Effector CD4-positive, alpha-beta T cell (primary cell): ENCODE measurements at places on chromosomes 12 and 14.

- DNase-seq, result no peak
Measured at GRCh38 chr14:97106609-97107008, 309.4 kb downstream of the VRK1 start.

DNA sequence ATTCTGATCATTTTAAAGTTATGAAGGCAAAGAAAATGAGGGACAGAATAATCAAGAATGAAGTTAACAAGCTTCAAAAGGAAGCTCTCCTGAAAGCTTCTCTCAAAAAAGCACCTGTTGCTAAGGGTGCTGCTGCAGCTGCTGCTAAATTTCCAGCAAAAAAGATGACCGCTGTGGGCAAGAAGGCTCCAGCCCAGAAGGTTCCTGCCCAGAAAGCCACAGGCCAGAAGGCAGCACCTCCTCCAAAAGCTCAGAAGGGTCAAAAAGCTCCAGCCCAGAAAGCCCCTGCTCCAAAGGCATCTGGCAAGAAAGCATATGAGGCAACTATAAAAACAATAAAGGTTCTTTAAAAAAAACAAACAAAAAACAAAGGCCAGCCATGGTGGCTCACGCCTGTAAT lies 52.7 kb upstream of the NR2C1 start:
- no peak for DNase-seq

DNA sequence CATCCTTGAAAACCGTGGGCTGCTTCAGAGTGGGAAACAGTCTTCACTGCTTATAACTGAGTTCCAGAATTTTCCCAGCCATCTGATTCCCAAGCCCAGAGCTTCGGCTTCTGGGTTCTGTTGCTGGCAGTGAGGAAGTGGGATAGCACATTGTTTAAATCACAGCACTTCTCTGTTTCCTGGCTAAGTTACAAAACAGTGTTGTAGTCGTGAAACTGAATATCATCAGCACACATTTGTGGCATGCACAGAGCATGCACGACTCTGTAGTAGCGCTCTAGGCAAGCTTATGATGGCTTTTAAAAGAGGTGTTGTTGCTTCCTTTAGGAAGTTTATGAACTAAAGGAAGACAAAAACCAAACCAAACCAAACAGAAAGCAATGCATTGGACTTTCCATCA lies 1005.5 kb downstream of the NRXN3 start:
- DNase-seq, result no peak

GRCh38 chr14:61121355-61121787 lies 140.3 kb downstream of the SLC38A6 start:
- no peak for DNase-seq

- no peak for DNase-seq
Measured at GRCh38 chr14:96158735-96159134, 45.9 kb upstream of the BDKRB2 start.

- DNase-seq, result no peak
Measured at GRCh38 chr12:132661972-132662371, 25.2 kb downstream of the POLE start.

DNA sequence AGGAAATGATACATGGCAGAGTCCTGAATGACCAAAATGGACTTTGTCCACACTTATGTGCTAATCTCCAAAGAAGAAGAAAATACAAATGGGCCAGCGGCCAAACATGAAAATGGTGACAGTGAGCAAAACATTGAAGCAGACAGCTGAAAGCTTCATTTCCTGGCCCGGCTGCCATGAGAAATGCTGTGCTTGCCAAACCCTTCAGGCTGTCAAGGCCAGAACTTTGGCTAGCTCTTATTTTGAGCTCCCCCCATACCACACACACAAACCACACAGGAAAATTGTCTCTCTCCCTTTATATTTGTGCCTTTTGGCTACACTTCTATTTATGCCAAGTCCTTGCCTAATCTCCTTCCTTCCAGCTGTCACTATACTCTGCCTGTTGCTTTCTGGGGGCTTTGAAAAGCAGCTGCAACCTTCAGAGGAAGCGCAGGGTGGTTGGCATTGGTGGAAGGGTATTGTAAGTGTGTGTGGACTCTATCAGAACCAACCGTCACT lies 323.8 kb downstream of the RAD51B start:
- DNase-seq, result no peak

GRCh38 chr14:68977180-68977717 lies 1.9 kb downstream of the ACTN1 start:
- DNase-seq, result no peak

GRCh38 chr12:45389426-45389825 lies 173.5 kb downstream of the ANO6 start:
- no peak for DNase-seq

DNA sequence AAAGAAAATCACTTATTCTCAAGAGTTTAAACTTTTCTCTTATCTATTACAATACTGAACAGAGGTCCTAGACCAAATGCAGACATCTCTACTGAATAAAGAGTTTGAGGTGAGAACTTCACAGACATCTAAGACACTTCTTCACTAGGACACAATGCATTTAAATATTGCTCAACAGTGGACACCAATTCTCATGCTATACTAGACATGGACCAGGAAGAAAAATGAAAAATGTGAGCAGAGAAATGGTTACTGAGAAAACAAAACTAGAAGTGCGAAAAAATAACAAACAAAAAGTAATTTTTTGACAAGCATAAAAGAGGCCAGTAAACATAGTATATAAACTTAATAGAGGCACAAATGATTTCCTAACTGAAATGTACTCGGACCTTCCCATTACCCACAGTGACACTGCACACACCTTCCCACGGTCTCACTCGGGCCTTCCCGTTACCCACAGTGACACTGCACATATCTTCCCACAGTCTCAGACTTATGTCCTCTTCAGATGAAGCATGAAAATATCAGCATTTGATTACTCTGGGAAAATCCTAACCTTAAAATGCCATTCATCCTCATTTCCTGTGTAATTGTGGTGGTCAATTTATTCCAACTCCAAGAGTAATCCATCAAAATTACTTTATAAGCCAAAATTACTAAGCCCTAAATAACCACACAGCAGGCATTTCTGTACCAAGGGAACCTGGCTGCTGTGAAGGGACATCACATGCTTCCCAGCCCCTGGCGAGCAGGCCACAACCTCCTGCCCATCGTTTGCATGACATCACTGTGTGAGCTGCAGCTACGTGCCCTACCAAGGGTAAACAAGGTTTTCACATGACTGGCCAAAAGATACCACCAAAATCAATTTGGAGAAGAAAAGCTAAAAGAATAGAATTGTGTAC lies 6.4 kb downstream of the SLC15A4 start:
- no peak for DNase-seq

GRCh38 chr14:83992857-83993256 lies 1537.1 kb upstream of the FLRT2 start:
- no peak for DNase-seq

- DNase-seq, result no peak
Measured at GRCh38 chr12:100699209-100699608, 95.4 kb upstream of the ANO4 start.

DNA sequence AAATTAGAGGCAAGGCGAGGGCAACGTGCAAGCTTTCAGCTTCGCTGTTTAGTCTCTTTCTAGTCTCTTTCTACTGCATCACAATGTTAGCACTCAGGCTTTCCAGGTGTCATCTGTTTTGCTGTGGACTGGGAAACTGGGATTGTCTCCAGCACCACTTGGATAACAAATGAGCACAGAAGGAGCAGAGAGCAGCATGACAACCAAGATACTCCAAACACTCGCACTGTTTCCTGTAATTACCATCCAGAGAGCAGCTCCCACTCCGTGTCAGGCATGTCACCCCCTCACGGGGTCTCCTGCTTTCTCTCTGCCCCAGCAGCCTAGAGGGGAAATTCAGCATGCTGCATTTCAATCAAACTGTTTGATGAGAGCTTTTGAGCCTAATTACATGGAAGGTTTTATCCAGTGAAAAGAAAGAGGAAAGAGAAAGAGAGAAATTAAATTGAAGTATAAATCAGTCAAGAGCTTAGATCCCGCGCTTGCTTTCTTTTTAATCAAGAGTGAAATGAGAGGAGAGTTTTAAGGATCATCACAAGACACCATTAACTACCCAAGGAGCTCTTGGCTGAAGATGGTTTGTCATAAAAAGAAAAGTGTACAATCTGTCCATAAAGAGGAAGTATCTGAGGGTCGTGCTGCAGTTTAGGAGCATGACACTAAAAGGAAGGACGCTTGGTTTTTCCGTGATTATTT lies 917.7 kb downstream of the DIO2 start:
- DNase-seq, result no peak

DNA sequence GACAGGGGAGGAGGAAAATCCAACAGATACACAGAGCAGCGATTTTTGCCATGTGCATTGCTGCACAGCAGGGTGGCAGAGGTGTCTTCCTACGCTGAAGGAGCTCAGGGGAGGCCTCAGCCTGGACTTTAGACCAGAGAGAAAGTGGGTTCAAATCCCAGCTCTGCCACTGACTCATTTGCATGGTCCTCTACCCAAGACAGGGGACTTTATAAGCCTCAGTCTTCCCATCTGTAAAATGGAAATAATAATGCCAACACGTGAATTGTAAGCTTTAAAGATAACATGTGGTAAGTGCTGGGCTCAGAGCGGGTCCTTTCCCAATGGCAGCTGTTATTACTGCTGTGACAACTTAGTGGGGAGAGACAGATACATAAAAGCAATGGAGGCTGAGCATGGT lies 62.0 kb downstream of the MAP1LC3B2 start:
- no peak for DNase-seq

DNA sequence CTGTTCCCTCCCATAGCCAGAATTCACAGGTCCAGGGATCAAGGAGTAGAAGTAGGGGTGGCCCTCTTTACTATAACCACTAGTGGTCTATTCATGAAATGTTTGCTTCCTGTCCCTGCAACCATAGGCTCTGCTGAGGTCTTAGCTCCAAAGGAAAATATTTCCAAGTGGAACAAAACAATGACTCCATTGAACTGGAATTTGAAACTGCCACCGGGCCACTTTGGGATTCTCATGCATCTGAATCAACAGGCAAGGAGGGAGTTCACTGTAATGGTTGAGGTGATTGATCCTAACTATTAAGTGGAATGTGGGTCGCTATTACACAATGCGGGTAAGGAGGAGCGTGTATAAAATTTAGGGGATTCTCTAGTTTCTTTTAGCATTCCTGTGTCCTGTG lies 197.0 kb downstream of the ETNK1 start:
- no peak for DNase-seq

- DNase-seq, result peak; percentile 34
Measured at GRCh38 chr12:123223241-123223668, 9.7 kb downstream of the MPHOSPH9 start.
